Activated T-cell treated with anti-CD3 and anti-CD28 coated beads, Interleukin-2, amount 50 U/mL, for 72 hours (primary cell): ENCODE measurements at places on chromosomes 1 and 21.

DNA sequence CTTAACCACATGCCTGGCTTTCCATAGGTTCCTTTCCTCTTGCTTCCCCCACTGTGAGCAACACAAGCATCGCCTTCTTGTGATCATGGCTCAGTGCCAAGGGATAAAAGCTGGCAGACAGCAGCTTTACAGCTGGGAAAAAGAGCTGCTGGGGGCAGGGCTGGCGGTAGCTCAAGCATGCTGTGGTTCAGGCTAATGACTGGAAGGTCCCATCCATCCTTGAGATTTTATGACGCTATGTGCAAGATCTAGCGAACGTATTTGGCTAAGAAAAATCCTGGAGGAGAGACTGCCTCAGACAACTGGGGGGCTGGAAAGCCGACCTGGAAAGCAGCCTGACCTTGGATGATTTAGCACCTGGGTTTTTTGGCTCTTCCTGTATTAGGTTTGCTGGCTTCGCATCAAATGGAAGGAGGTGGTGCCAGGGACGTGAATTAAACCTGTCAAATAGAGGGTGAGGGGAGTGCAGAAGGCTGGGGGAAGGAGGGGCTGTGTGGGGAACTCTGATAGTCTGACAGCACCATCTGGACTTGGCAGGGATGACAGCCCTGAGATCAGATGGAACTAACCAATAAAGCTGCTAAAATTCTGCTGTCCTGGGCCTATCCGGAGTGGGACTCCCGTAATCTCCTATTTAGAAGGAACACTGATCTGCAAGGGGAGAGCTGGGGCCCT is 34.8 kb downstream of the ZMYND12 start:
- no peak for DNase-seq

DNA sequence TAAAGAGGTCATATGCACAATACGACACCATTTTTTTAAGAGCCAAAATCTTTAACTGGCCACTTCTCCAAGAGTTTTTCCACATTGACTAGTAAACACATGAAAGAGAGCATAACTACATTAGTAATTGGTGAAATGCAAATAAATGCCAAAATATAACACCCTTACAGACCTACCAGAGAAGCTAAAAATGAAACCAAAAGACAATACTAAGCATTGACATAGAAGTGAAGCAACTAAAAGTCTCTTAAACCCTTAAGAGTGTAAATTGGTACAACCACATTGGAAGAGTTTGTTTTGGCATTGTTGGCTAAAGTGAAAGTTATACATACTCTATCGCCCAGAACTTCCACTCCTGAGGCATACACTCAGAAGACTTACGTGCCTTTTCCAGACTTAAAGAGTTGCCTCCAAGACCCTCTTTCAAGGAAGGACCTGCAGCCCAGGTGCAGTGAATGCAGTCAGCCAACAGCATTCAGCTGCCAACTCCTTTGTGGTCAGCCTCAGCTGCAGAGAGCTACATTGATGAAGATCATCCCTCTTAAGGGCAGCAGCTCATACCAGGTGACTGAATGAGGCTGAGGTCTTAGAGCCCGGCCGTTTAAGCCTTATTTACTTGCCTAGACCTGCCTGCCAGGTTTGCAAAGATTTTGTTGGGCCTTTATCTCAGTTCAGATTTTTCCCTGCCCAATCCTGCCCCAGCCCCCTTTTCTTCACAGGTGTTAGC is 839.1 kb upstream of the ADGRL2 start:
- no peak for DNase-seq

DNA sequence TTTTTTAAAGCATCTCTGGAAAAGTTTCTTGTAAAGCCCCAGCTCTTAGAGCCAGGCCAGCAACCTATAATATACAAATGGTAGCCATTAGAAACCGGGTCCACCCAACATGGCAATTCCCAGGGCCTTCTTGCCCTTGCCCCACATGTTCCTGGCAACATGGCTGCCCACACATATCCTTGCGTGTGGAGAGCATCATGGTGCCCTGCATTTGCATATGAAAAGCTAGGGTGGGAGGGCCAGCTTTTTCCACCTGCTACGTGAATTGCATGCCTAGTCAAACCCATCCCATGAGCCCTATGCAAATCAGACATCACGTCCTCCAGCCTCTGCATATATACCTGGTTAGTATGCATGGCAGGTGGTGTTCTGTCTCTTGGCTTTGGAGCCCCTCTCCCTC is 88.2 kb downstream of the RABGAP1L start:
- no peak for DNase-seq

DNA sequence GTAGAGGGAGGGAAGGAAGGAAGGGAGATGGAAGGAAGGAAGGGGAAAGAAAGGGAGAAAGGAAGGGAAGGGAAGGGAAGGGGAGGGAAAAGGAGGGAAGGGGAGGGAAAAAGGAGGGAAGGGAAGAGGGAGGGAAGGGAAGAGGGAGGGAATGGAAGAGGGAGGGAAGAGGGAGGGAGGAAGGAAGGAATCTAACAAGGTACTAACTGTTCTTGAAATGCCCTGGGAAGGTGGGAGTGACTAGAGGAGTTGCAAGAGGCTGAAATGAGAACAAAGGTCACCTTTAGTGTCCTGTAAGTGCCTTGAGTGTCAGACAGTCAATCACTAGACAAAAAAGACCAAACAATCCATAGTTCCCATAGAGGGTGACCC is 2.3 kb upstream of the ATP2B4 start:
- DNase-seq: no peak

GRCh38 chr1:115794976-115795639 is 26.6 kb upstream of the CASQ2 start:
- DNase-seq: no peak

DNA sequence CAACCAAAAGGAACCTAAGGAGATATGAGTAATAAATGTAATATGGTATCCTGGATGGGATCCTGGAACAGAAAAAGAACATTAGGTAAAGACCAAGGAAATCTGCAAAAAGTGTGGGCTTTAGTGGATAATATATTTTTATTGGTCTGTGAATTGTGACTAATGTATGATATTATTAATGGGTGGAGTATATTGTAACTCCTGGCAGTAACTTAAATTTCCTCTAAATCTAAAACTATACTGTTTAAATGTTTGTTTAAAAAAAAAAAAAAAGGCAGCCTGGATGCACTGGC is 68.4 kb downstream of the LRRC8D start:
- no peak for DNase-seq

DNA sequence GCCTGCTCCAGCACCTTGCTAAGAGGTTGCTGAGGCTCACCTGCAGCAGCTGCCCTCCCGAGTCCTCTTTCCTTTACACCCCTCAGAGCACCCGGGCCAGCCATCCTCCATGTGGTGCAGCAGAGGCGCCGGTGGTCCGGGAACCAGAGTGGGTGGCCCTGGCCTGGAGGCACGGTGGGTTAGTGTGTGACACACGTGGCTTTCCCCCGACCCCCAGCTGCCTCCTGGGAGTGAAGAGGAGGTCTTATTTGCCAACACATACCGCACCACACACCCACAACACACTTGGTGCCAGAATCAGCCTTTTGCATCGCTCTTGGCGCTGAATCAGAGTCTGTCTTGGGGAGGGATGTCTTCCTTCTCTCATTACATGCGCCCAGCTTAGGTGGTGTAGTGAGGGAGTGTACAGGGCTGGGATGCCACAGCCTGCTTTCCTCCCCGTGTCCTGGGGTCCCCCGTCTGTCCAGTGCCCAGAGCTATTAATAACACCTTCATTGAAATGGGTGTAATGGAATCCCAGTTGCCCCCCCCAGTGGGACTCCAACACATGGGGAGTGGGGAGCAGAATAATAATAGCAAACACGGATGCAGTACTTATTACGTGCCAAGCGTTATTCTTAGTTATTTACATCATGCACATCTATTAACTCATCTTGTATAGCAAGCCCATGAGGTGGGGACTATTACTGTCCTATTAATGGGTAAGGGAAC is 38.2 kb downstream of the MAPKAPK2 start:
- DNase-seq: no peak

- no peak for DNase-seq
Observed at GRCh38 chr1:12196641-12197482, 30.1 kb downstream of the TNFRSF1B start.

GRCh38 chr1:43970911-43971310 is 1.1 kb downstream of the DPH2 start:
- DNase-seq: no peak

DNA sequence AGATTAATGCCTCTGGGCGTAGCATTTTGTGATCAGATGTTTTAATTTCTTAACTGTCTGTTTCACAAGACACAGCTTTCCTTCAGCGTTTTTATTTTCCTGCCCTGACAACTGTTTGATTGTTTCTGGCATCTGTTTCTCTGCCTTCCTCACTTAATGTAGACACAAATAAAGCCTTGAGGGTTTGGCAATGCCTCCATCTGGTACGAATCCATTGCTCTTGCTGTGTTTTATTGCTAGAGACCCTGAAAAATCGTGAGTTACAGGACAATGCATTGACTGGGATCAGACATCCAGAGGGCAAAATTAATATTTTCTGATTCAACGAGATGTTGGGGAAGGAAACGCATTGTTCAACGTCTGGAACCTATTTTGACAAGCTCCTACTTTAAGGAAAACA is 363.5 kb downstream of the MRPL39 start:
- no peak for DNase-seq

DNA sequence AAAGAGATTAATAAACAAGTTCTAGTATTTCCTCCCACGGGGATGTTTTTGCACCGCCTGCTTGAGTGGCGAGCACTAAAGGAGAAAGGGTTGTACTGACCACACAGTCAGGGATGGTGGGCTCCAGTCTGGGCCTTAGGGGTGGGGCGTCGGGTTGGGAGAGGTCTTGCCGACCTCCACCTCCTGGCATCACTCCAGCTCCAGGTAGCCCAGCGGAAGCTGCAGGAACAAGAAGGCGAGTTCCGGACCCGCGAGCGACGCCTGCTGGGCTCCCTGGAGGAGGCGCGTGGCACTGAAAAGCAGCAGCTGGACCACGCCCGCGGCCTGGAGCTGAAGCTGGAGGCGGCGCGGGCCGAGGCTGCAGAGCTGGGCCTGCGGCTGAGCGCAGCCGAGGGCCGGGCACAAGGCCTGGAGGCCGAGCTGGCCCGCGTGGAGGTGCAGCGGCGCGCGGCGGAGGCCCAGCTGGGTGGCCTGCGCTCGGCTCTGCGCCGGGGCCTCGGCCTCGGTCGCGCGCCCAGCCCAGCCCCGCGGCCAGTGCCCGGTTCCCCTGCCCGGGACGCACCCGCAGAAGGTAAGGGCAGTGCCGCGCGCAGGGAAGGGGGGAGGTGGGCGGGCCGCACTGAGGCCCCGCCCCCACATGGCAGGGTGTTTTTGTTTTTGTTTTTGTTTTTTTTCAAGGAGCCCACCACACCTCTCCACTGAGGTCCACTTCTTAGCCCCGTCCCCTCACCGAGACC is 19.7 kb downstream of the MFAP2 start:
- peak; percentile 90 for DNase-seq

DNA sequence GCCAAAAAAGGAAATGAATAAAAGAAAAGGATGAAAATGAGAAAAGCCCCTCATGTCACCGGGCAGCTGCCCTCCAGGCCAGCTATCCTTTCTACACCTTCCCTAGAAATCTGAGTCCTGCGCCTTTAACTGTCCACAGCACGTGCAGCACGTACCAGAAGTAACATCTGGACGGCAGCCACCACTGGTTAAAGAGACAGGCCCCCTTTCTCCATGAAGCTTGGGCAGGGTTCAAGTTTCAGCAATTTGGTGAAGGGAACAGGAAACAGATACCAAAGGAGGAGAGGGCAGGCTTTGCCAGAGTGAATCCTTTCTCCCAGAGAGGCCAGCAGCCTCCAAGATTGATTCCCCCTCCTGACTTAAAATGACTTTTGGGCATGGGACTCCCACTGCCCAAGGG is 3.6 kb upstream of the KIAA2013 start:
- DNase-seq: no peak

DNA sequence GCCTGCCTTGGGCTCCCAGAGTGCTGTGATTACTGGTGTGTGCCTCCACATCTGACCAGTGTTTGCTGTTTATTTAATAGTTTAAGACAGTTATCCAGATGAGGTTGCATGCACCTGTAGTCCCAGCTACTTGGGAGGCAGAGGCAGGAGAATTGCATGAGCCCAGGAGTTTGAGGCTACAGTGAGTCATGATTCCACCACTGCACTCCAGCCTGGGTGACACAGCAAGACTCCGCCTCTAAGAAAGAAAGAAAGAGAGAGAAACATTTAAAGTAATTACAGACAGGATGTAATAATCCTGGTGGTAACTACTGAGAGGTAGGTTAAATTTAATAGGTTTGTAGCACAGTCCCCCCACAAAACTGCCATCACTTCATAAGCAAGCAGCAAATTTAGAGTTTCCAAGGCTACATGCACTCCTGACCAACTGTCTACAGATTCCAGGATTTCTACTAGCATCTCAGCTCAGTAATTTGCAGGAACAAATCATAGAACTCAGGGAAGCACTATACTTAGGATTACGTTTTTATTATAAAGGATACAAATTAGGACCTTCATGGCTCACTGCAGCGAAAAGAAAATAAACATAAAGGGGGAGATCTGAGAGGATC is 89.6 kb downstream of the PKN2 start:
- peak; percentile 18 for DNase-seq

GRCh38 chr1:177926201-177926600 is 43.7 kb downstream of the SEC16B start:
- no peak for DNase-seq

DNA sequence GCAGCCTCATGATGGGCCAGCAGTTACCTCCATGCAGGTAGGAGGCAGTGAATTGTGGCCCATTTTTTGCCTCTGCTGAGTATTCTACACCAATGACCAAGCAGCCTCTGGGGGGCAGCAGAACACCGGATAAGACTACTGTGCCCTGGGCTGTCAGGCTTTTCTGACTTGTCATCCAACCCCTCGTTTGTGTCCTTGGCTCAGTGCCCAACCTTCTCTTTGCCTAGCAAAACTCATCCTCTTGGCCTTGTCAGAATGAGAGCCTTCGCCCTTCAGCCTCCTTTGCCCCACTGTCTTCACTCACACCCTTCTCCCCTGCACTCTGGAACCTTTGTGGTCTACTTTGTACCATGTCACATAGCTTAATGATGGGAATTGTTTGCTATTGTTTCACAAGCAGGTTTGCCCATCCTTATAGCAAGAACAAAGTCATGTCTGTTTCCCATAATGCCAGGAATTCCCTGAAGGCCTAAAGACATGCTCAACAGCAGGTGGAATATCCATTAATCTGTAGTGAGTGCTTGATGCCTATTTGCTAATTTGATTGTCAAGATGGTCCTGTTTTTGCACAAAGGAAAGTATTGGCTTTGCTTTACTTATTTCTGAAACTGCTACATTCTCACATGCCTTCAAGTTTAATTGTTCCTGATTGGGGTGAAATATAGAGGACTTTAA is 255.9 kb downstream of the HHAT start:
- peak; percentile 82 for DNase-seq

- no peak for DNase-seq
Observed at GRCh38 chr1:232421143-232421796, 208.7 kb downstream of the SIPA1L2 start.

GRCh38 chr1:197463142-197463541 is 195.1 kb downstream of the CRB1 start:
- no peak for DNase-seq

GRCh38 chr1:161229896-161230295 is 4.0 kb downstream of the TOMM40L start:
- no peak for DNase-seq
